ENCODE measurements at places on chromosomes 2 and 18.

DNA sequence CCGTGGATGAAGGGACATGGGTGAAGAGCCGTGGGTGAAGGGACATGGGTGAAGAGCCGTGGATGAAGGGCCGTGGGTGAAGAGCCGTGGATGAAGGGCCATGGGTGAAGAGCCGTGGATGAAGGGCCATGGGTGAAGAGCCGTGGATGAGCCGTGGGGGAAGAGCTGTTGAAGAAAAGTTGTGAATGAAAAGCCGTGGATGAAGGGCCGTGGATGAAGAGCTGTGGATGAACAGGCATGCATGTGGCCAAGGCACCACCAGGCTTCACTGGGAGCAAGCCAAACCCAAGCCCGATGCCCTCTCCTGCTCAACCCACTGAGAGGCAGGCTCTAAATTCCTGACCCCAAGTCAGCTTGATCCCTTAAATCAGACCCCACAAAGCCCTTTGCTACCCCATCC is 10.6 kb downstream of the OR6B3 start:
- DNase-seq, result no peak

- no peak for DNase-seq
These were observed 2.7 kb downstream of the C18orf54 start for GRCh38 chr18:54360406-54360805.

DNA sequence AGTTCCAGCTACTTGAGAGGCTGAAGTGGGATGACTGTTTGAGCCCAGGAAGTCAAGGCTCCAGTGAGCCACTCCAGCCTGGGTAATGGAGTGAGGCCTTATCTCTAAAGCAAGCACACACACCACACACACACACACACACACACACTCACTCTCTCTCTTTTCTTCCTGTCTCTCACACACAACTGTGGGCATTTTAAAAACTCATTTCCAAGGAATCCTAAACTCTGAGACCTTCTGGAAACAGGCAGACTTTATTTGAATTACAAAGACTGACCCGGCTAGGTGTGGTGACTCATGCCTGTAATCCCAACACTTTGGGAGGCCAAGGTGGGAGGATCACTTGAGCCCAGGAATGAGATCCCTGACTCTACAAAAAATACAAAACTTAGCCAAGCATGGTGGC is 21.3 kb downstream of the WDSUB1 start:
- DNase-seq, result no peak

DNA sequence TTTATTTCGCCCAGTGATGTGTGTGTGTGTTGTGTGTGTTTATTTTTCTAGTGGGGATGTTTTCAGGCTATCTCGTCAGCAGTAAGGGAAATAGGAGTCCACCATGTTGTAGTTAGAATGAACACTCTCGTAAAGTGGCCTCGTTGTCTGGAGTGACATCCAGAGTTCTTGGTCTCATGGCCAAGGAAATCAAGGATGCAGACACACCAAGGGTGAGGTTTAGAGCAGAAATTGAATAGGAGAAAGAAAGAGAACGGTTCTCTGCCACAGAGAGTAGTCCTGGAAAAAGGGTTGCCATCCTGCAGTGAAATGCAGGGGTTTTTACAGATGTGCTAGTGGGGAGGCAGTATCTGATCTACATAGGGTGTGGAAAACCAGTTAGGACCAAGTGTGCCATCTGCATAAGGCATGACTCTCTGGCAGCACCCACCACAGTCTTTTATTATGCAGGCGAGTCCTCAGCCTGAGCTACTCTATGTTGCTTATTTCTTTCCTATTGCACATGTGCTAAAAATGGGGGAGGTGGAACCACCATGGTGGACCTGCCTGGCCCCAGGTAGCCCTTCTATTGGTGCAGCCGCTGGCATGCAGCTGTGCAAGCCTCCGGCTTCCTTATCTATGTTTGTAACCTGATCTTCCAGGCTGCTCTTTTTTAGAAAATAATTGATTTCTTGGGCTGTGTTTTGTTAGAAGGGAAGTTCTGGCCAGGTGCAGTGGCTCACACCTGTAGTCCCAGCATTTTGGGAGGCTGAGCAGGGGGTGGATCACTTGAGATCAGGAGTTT is 23.2 kb downstream of the RALB start:
- no peak for DNase-seq

DNA sequence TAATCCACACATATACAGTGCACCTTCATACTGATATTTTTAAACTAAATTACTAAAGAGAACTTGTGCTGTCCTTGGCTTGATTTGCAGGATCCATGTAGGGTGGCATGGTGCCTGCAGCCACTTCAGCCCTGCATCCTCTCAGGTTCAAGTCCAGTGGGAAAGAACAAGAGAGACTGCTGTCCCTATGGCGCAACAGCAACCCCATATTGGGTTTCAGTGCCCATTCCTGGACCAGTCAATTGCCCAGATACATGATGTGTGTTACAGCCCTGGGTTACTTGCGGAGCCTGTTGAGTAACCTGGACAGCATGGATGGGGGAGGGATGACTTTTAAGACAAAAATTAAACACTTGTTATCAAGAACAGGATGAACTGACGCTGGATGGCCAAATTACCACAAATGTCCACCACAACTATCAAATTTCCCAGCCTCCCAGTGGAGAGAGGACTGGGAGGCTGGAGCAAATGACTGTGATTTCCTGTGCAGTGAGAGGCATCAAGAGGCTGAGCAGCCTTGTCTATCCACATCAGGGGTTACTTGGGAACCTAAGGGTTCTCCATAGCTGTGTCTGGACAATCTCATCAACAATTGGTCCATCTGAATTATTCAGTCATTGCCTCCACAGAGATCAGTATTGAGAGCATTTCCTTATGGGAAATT is 162.0 kb downstream of the CAPN13 start:
- DNase-seq, result no peak

DNA sequence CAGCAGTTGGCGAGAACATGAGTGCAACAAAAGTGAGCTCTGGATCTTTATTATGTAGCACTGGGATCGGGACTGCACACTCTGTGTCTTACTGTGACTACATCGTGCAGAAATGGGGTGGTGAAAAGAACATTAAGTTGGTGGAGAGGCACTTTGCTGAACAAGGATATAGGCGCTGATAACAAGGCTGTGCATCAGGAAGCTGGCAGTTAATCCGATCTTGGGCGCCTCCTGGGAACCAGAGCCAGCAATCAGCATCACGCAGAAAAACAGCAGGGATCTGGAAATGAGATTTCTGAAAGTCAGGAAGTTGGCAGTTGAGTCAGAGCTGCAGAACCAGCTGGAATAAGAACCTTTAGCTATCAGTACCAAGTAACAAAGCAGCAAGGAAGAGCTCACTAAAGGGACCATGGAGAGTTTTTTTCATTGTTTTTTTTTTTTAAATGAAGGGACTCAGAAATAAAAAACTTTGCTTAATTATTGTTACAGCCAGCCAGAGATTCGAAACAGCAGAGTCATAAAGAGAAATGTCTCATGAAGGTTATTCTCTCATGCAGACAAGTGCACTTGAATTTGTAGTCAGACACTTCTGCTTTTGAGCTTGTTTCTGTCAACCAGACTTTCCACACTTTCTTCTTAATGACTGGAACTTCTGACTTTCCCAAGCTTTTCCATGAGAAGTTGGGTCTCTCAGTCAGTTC is 22.8 kb upstream of the MYO3B start:
- peak; percentile 16 for DNase-seq

- DNase-seq, result no peak
These were observed 15.0 kb upstream of the PAX3 start for GRCh38 chr2:222313816-222314215.

DNA sequence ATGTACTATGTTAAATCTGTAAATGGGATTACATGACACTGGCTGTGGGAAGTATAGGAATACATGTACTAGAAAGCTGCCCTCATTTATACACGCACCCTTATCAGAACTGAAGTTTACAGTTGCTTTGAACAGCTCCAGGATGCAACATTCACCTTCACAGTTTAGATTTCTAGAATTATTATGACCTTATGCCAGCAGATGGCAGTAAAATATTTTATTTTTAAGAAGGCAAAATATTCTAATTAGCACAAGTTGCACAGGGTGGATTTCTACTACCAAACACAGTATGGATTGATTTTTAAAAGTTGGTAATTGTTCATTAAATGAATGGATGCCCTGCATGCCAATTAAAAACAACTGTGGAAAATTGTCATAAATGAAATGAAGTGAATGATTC is 670.4 kb downstream of the KCNJ3 start:
- no peak for DNase-seq

DNA sequence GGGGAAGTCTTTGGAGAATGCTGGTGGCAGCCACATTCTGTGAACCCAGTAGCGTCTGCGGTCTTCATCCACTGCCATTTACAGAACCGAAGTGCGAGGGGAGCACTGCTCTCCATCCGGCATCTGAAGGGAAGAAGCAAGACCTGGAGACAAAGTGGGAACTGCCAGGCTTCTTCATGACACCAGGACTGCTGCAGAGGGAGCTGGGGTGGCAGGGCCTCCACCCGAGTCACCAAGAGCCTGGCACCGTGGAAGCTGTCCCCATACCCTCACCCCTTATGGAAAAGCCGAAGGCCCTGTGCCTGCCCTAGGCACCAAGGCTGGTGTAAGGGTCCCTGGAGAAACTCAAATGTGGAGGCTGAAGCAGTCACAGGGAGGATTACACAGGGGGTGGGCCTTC is 79.8 kb downstream of the CIB4 start:
- no peak for DNase-seq

DNA sequence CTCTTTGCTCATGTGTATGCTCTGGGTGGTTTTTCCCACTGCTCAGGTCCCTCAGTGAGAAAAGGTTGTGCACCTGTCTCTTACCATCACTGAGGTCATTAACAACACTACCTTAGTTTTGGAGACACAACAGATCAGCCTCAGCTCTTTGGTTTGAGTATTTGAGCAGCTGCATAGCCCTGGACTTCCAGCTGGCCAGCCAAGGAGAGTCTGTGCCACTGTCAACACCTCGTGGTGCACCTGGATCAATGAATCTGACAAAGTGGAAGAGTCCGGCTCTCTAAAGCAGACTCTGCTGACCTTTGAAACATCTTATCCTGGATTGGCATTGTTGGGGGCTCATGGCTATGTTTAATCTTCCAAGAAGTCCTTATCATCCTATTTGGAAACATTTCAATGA is 30.0 kb downstream of the SERPINB8 start:
- DNase-seq, result no peak

- no peak for DNase-seq
These were observed 42.3 kb downstream of the TRABD2A start for GRCh38 chr2:84838434-84839145.

- no peak for DNase-seq
These were observed 131.0 kb downstream of the SNTG2 start for GRCh38 chr2:1081451-1082225.

DNA sequence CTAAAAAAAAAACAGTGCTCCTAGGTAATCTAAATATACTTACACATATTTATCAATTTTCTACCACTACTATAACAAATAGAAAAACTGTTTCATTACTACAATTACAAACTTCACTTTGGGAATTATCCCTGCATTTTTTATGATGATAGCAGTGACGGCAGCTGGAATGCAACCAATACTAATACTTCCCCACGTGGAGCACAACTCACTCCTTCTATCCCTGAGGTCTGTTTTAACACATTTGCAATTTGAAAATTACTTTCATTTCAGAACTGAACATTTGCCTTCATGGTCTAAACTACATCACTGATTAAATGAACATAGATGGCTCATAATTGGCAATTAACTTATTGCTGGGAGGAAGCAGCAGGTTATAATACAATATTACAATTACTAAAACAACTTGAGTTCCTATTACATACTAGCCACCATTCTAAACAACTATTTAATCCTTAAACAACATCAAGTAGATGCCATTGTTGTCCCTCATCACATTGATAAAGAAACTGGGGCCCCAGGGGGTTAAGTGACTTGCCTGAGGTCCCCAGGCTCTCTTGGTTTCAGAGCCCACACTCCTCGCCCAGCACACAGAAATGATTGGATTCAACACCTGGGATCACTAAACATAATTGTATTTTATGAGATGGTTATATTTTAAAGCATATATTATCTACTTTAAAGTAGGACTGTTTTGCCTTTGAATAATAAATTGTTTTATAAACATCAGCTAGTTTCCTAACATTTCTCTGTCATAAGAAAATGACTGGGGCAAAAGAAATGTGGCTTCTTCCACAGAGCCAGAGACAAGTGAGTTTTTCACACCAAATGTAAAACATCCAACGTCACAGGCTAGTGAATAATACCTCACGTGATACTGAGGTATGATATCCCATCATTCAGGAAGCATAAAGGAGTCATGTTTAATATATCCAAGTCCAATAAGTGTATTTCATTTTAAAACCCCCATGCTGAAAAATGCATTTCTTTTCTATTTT is 6.2 kb downstream of the COLEC12 start:
- DNase-seq, result no peak

DNA sequence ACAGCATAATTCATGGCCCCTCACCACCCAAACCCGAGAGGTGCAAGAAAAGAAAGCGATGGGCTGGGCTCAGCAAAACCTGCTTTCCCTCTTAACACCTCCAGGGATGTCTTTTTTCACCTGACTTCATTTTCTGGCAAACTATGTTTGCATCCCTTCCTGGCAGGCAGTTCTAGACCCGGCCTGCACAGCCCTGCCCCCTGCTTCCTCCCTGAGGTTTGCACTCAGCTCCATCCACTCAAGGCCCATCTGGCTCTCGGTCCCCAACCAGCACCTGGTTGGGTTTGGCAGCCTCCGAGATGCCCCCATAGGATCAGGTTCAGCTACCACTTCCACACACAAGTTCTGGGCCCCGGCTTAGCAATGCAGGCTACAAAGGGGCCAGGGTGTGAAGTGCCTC is 185.7 kb downstream of the SMAD7 start:
- no peak for DNase-seq

- DNase-seq, result no peak
These were observed 264.6 kb upstream of the STON1 start for GRCh38 chr2:48265169-48266030.

GRCh38 chr2:209821806-209822205 is 50.2 kb downstream of the UNC80 start:
- no peak for DNase-seq

DNA sequence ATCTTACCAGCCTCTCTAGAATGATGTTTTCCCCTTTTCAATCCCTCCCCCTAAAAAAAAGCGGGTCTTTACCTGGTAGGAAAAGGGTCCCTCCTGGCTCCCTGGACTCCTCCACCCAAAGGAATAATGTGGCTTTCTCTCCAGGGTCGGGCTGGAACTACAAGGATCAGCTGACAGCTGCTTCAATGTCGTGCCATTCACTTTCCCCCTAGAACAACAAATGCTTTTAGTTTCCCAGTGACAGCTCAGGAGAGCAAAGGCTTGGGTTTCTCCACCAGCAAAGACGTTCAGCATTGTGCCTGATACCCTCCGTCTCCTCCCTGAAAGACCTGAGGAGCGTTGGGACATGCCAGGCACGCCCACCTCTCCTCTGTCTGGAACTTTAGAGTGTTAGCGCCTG is 173.8 kb upstream of the SIX3 start:
- DNase-seq, result peak; percentile 9

GRCh38 chr2:118490330-118490729 is 357.1 kb downstream of the EN1 start:
- no peak for DNase-seq

GRCh38 chr2:238940806-238941205 is 92.9 kb downstream of the TWIST2 start:
- DNase-seq, result no peak

GRCh38 chr2:198900141-198900540 is 557.6 kb downstream of the SATB2 start:
- no peak for DNase-seq

- DNase-seq, result no peak
These were observed 9.8 kb upstream of the MALT1 start for GRCh38 chr18:58661423-58661822.

GRCh38 chr18:9994026-9994570 is 80.3 kb downstream of the VAPA start:
- DNase-seq, result no peak

Data from Ammon's horn (tissue), 1 donor.